Activated CD8-positive, alpha-beta T cell treated with anti-CD3 and anti-CD28 coated beads, Interleukin-2, amount 10 ng/mL, durations not matched to agents 7 days and 5 days (primary cell): ENCODE measurements at places on chromosomes 2 and 18. TPM values are rescaled to one million over a fixed set of nuclear protein-coding genes. Genes with fewer than 3 reads are reported as not detected.
A peak's percentile ranks its signal among the peaks of the same experiment; 100 is the strongest.

LOXHD1 gene
- 0.63 TPM for total RNA-seq

CAPN14 gene
- not detected for total RNA-seq

LYPD6 gene
- total RNA-seq: not detected

C1GALT1C1L gene
- total RNA-seq: not detected

IL1F10 gene
- not detected for total RNA-seq

OTX1 gene
- total RNA-seq: not detected

DNA sequence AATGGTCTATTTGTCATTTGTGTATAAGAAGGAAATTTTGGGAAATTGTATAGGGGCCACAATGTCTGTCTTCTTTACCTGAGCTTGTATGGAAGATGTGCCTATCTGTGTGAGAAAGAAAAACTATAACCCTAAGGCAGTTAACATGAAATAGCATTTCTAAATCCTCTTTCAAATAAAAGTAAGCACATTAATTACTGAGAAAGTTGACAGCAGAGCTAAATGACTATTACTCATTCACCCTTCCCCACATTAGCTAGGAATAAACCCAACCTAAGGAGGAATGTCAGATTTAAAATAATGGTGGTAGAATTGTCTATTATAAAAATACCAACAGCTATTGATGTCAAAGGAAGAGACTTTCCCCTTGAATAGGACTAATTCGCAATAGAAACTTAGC is 56.2 kb downstream of the SLC38A11 start:
- DNase-seq: no peak

DNA sequence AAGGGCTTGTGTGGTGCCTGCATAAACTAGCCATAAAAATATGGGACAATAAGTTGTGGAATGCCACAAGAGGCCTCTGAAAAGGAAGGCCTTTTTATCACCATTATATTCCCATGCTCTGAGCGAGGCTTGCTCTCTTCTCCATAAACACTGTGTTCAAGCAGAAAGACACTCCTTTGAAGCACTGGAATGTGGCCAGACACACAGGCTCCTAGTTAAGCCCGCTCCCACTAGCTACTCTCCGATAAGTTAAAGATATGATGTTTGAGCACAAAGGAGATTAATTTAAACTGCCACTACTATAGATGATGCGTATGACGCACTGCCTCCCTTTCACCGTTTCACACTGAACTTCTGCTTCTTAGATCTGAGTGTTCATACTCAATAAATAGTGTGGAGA is 188.7 kb upstream of the TWIST2 start:
- no peak for DNase-seq

DNA sequence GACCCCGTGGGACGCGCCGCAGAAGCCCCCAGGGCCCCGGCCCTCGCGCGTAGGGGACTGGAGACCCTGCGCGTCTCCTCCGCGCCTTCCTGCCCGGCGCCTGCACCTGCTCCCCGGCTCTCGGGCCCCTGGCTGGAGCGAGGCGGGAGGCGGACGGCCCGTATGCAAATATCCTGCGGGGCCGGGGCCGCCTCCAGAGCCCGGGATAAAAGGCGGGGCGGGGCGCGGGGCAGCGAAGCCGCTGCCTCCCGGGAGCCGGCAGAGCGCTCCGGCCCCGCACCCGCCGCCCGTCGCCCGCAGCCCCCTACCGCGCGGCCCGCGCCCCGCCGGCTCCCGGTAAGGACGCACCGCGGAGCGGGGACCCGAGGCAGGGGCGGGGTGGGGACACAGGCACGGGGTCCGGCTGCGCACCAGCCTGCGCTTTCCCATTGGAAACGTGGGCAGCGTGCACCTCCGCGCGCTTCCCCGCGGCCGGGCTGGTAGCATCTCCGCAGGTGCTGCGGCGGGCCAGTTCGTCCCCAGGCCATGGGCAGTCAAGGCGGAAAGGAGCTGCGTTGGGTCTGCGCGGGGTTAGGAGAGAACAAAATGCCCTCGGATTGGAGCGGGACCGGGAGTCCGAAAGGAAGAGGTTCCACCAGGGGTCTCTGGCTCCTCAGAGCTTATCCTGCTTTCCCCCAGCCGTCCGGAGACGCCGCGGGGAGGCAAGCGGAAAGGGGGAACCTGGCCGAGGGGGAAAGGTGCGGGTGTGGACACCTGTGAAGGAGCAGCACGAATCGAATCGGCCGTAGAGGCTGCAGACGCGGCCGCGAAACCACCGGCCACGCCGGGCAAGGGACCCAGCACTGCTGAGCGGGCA is at the start of gene ATP6V1C2:
TSS of gene ATP6V1C2 (plus strand) at position 235 of the 856 bp plus-strand sequence. CDS start 1,220 bp downstream, outside the sequence.
- DNase-seq: no peak

DNA sequence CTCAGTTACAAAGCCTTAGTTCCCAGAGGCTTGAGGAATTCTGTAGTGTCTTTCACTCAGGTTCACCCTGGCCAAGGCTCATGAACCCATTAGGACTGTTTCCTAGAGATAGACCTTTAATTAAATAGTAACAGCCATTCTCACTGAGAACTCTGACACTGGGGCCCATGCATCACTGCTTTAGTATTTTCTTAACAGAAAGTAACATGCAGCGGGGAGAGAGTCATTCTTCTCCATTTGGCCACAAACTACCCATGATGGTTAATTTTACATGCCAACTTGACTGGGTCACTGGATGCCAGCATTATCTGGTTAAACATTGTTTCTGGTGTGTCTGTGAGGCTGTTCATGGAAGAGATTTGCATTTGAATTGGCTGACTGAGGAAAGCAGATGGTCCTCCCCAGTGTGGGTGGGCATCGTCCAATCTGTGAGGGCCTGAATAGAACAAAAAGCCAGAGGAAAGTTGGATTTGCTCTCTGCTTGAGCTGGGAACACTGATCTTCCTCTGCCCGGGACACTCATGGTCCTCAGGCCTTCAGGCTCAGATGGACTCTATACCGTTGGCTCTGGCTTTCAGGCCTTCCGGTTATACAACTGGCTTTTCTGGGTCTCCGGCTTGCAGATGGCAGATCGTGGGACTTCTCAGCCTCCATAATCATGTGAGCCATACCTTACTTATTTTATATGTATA is 5.6 kb upstream of the CPLX4 start:
- no peak for DNase-seq

- no peak for DNase-seq
Observed at GRCh38 chr18:2502394-2502793, 68.9 kb downstream of the METTL4 start.

DNA sequence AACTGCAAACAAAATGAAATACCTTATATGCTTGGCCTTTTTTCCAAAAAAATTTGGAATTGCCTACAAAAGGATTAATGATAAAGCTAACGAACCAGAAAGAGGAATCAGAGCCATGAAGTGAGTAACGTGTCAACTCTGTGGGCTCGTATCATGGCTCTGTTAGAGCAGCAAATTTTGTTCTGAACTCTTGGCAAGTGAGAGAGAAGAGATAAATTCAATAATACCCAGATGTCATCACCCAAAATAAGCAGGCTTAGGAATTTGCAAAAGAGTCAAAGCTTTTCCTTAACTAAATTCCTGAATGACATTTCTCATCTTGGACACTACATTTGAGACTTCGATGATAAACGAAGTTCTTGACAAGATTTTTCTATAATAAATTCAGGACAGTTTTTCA is 4.4 kb downstream of the TXNDC2 start:
- DNase-seq: no peak

- DNase-seq: peak; percentile 84
Observed at GRCh38 chr2:190407246-190407661, 901 bp upstream of the MFSD6 start.

- no peak for DNase-seq
Observed at GRCh38 chr2:149540138-149540537, 47.4 kb downstream of the MMADHC start.

- DNase-seq: no peak
Observed at GRCh38 chr2:54768772-54769428, 45.4 kb downstream of the EML6 start.

DNA sequence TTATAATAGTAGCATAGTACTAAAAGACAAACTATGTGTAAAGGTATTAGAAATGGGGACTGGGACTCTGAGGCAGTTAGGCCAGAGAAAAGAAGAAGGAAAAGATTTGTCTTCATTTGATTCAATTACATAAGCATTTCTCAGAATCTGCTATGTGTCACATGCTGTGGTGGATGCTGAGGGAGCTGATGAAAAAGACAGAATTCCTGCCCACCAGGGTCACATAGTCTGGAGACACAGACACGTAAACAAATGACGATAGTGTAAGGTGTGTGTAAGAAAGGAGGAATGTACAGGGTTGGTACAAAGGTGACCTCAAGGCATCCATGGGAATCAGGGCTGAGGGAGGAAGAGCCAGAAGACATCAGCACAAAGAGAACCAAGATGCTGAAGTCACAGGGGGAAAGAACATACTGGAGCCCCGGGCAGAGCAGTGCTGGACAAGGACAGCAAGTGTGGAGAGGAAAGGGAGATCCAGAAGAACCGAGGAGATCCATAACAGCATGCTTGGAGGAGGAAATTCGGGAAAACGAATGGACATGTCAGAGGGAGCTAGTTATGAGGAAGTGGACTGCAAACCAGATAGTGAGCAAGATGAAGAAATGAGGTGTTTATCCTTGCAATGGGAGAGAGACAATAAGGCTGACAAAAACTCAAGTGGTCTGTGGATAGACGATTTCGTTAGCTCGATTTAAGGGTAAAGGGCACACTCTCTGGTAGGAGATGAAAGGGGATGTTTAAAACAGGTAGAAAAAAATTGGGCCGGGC is 1.2 kb upstream of the MAPRE3 start:
- no peak for DNase-seq

DNA sequence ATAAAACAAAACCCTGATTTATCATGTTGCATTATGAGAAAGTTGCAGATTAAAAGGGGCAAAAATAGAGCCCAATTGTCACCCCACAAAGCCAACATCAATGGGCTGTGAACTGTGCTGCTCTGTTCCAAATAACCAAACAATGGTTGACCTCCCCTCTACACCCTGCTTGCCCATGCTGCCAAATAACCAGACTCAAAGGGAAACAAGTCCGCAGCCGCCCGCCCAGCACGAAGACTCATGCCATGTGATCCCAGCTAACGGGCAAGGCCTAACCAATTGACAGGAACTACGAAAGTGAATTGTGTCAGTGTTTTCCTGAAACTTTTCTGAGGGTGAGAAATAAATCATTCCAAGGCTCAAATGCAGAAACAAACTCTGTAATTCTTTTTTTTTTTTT is 97.9 kb upstream of the RIOK3 start:
- DNase-seq: no peak

- no peak for DNase-seq
Observed at GRCh38 chr2:71154279-71154678, 23.8 kb downstream of the MPHOSPH10 start.

- DNase-seq: no peak
Observed at GRCh38 chr2:240869956-240870875, 1.6 kb downstream of the AGXT start.

DNA sequence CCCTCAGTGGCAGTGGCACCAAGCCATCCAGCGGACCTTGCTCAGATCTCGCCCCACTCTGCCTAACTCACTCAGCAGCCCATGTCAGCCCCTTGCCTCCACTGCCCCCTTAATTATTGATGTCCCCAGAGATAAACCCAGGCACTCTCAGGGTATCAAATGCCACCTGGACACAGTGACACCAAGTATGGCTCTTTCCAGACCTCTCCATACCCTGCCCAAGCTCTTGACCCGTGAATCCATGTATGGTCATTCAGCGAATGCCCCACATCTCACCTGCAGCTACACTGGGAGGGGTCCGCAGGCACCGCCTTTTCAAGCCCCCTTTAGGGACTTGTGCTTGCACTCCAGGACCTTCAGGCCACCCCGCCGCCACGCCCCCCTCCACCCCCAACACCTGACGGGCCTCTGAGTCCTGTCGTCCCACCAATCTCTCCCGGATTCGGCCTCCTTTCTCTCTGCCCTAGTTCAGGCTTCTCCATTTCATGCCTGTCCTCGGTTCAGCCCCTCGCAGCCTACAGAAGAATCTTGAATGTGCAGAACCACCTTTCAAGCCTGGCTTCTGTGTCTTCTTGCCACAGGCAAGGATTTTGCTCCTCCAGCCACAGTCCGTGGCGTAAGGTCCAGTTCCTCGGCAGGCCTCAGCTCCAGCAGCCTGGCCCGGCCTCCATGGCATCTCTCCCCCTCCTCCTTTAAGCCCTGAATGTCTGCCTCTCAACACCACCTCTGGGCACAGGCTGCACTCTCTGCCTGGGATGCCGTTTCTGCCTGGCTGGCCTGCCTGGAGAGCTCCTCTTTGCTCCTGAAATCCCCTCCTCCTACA is 54.1 kb upstream of the ODC1 start:
- no peak for DNase-seq

- no peak for DNase-seq
Observed at GRCh38 chr18:49274188-49274714, 186.2 kb downstream of the DYM start.

GRCh38 chr18:8747440-8747937 is 42.1 kb downstream of the MTCL1 start:
- DNase-seq: no peak

GRCh38 chr2:178514664-178515063 is 34.4 kb downstream of the PLEKHA3 start:
- DNase-seq: peak; percentile 42

GRCh38 chr2:37625796-37626571 is 45.5 kb downstream of the CDC42EP3 start:
- peak; percentile 72 for DNase-seq

- no peak for DNase-seq
Observed at GRCh38 chr18:47574966-47575365, 323.5 kb upstream of the SKOR2 start.

DNA sequence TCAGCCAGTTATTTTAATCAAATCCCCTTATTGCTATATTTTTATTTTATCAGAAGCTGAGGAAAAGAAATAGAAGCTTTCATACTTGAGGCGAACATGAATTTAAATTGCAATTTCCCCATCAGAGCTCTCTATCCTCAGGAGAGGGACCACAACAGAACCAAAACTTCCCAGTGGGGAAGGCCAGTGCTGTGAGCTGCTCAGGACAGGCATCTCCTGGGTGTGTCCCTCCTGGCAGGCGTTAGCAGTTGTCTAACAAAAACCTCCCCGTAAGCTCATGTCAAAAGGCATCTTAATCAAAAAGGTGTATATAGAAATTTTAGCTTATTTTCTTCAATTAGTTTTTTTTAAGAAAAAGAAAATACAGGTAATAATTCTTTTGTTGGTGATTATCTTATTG is 93.0 kb downstream of the PID1 start:
- DNase-seq: no peak

DNA sequence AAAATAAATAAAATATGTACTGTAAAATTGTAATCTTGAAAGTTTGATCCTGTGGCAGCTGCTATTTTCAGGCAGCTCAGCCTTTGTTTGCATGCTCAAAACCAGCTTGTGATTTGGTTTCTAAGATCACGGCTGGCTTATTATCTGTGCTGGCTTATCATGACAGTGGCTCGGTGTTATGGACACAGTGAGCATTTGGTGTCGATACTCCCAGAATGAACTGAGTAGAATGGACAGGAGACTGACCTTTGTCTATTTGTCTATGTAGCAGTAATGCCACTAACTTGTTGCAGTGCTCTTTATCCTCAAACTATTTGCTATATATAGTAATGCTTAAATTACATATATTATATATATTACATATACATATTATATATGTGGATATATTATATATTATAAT is 58.8 kb downstream of the NEDD4L start:
- no peak for DNase-seq
